ENCODE measurements at places on chromosomes 3 and 15.

DNA sequence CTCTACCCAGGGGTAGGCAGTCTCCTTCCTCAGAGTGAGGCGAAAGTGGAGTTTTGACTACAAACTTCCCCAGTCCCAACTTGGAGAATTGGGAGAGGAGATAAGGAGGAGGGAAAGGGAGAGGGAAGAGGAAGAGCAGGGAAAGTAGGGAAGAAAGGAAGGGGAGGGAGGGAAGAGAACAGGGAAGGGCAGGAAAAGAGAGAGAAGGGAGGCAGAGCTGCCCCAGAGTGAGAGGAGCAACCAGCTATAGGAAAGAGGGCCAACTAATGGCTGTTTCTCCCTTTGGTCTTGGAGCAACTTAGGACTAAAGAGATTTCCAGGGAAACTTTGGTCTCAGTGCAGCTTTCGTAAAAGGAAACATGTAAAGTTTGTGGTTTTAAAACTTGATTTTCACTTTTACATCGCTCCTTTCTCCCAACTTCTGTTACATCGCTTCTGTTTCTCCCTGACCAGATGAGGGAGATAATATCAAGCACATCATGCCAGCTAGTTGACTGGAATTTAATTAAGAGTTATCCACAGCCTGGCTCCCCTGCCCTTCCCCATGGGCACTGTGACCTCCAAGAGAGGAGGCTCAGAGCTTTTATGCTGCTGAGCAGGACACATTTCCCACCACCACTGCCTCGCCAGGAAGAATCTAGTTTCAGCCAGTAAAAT, 1.4 kb downstream of the CA12 start:
- no peak for DNase-seq

DNA sequence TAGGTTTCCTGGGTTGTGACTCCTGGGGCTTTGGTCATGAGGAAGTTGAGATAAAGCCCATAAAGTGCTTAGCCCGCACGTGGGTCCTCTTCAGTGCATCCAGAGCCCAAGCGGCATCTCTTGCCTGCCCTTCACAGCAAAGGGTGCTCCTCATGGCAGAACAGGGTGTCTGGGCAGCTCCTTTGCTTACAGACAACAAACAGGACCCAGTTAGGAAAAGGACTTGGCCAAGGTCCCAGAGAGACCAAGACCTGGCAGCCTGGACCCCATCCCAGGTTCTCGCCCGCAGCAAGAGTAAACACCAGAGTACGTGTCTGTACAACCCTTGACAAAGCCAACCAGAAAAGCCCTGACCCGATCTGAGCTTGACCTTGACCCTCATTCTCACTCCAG, 27.0 kb downstream of the ALS2CL start:
- DNase-seq = no peak

- no peak for DNase-seq
Measured at GRCh38 chr3:36864180-36865053, 80.4 kb downstream of the TRANK1 start.

- DNase-seq = no peak
Measured at GRCh38 chr3:45207446-45207845, 18.6 kb downstream of the TMEM158 start.

- DNase-seq = no peak
Measured at GRCh38 chr3:99637016-99637367, 1.4 kb upstream of the COL8A1 start.

- DNase-seq = no peak
Measured at GRCh38 chr3:117486719-117487716, 777.4 kb downstream of the TUSC7 start.

GRCh38 chr3:27596921-27597320, 112.7 kb upstream of the SLC4A7 start:
- DNase-seq = no peak

GRCh38 chr15:77527164-77527778, 105.4 kb downstream of the LINGO1 start:
- no peak for DNase-seq

DNA sequence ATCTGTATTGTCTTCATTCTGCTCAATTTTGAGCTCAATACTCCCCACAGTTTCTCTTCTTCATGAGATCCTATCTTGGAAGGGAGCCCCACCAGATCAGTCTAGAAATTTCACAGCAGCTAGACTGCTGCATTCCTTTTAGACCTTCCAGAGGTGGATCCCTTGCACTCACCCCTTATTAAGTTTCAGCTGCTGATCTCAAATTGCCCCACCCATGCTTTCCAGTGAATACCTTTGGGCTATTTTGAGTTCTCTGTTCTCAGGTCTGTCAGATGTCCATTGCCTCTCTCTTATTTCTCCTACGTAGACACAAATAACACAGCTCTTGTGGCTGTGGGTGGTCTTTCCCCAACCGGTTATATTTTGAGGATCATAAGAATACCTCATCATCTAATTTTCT, 60.8 kb downstream of the GPR156 start:
- DNase-seq = no peak

GRCh38 chr15:59946084-59946483, 58.0 kb upstream of the FOXB1 start:
- no peak for DNase-seq

DNA sequence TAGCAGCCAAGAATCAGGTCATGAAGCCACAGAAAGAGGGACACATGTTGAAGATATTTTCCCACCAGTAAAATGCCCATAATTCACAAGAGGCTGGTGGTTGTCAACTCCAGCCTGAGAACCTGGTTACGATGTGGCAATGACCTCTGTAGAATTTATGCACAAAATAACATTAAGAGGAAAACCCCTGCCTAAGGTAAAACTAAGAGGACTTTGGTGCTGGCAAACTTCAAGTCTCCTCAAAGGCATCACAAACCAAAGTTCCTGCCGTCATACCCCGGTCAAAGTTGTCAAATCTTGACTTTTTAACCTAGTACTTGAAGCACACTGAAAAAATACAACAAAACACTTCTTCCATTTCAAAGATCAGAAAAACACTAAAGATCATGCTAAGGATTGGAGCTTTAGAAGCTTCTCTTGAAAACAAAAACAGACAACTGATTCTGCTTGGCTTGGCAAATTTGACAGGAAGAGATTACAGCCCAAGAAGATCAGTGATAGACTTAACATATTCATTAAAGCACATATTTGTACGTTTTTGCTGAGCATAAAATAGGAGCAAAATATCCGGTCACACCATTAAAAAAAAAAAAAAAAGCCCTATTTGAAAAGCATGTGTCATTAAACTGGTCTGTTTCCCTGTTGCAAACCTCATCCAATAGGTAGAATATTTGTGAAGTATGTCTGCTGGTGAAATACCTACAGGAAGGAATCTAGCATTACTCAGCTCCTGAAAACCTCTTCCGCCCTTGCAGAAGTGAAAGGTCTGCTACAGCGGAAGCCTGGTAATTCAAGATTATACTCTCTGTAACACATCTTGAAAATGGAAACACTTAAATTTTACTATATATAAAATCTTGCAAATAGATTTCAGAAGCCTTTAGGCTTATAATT, 22.8 kb downstream of the EIF4E3 start:
- DNase-seq = no peak

GRCh38 chr3:21665444-21666100, 85.4 kb downstream of the ZNF385D start:
- DNase-seq = no peak

DNA sequence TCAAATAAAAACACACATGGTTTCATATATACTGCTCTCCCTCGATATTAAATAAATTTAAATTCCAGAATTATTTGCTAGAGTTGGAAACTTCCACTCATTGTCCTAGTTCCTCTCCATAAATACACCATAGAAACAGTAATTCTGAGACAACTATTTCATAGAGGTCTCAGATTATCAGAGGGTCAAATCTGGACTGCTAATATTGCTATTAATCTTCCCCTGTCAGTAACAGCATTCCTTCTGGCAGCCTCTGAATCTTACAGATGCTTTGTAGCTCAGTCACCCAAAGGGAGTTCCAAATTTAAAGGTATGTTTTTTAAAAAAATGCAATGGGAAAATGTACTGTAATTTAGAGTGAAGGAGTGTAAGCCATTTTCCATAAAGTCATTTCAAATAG, 428.8 kb downstream of the PYDC2 start:
- DNase-seq = no peak
